Fibroblast of lung (primary cell): ENCODE measurements at places on chromosomes 1 and 21. TPM values are rescaled to one million over a fixed set of nuclear protein-coding genes. Genes with fewer than 3 reads are reported as not detected.

GRCh38 chr1:244302876-244303609, 148.7 kb downstream of the ADSS2 start:
- DNase-seq: peak; percentile 36
- H3K4me1 ChIP-seq: no peaks in the 10 kb centered on the region
- no peak overlapping the region for H3K4me3 ChIP-seq
- H3K27ac ChIP-seq: no peak overlapping the region
- H3K36me3 ChIP-seq: no peaks in the 10 kb centered on the region

- DNase-seq: no peak
- no peaks in the 10 kb centered on the region for H3K27me3 ChIP-seq
- no peaks in the 10 kb centered on the region for H3K36me3 ChIP-seq
- H3K4me3 ChIP-seq: no peak overlapping the region
Observed at GRCh38 chr1:53031732-53032131, 30.3 kb upstream of the PODN start.

DNA sequence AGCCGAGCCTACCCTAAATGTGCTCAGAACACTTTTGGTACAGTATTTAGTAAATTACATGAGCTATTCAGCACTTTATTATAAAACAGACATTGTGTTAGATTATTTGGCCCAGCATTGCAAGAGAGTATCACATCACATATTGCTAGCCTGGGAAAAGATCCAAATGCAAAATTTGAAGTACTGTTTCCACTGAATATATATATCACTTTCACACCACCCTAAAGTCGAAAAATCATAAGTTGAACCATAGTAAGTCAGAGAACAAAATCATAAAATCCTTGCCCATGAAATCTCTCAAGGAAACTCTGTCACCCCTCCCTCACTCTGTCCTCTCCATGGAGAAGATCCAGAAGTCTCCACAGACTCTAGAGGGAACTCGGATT, 33.1 kb downstream of the RGS8 start:
- no peaks in the 10 kb centered on the region for H3K4me1 ChIP-seq
- no peaks in the 10 kb centered on the region for H3K36me3 ChIP-seq
- H3K27ac ChIP-seq: no peak overlapping the region
- no peak overlapping the region for H3K4me3 ChIP-seq
- no peaks in the 10 kb centered on the region for H3K27me3 ChIP-seq
- DNase-seq: no peak

- no peak overlapping the region for H3K27ac ChIP-seq
- peaks cover 17% of the 10 kb centered on the region for H3K4me1 ChIP-seq
- no peaks in the 10 kb centered on the region for H3K27me3 ChIP-seq
- no peak overlapping the region for H3K4me3 ChIP-seq
- no peak for DNase-seq
- H3K36me3 ChIP-seq: no peaks in the 10 kb centered on the region
Observed at GRCh38 chr1:94725566-94725965, 94.6 kb upstream of the SLC44A3 start.

- H3K4me3 ChIP-seq: no peak overlapping the region
- H3K27ac ChIP-seq: no peak overlapping the region
- H3K4me1 ChIP-seq: peaks cover 10% of the 10 kb centered on the region
Observed at GRCh38 chr1:26689504-26689903, 6.3 kb upstream of the ARID1A start.

DNA sequence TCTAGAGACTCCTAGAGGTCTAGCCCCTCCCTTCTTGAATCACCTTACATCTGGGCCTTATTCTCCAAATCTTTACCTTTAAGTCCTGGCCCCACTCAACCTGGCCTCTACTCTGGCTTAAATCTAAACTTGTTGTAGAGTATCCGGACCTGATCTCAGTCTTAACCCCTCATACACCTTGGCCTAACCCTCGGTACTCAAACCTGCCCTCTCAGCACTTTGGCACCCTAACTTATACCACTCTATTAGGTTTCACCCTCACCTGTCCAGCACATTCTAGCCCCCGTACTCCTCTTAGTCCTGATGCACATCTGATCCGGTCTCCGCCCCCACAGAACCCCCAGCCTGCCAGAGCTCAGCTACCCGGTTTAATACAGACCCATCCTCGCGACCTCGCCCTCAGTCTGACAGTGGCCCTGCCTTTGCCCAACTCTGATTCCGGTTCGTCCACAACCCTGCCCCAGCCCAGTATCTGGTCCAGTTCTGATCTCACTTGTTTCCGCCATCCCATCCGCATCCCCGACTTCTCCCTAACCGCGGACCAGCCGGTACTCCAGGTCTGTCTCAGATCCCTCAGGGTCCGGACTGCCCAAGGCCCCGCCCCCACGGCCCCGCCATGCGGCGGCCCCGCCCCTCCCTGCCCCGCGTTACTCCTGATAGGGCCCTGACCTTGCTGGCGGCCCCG, 1.5 kb downstream of the TRIM62 start:
- no peak overlapping the region for H3K27ac ChIP-seq
- H3K27me3 ChIP-seq: peaks cover 3% of the 10 kb centered on the region

GRCh38 chr1:113266788-113267187, 123.5 kb upstream of the MAGI3 start:
- H3K4me1 ChIP-seq: no peaks in the 10 kb centered on the region
- DNase-seq: no peak
- no peak overlapping the region for H3K27ac ChIP-seq
- H3K4me3 ChIP-seq: no peak overlapping the region
- no peaks in the 10 kb centered on the region for H3K36me3 ChIP-seq

GRCh38 chr1:181351740-181352139, 131.6 kb upstream of the CACNA1E start:
- H3K4me3 ChIP-seq: no peak overlapping the region
- no peaks in the 10 kb centered on the region for H3K36me3 ChIP-seq
- H3K4me1 ChIP-seq: no peaks in the 10 kb centered on the region
- no peaks in the 10 kb centered on the region for H3K27me3 ChIP-seq
- DNase-seq: no peak

Gene CADM3
- 2.1 TPM in 1 of 2 replicates, not detected in the other for total RNA-seq

Gene HSF2BP
- total RNA-seq: 1.2 and 1.8 TPM in 2 replicates

Gene SLC27A3
- total RNA-seq: 30.6 and 34.4 TPM in 2 replicates
